Motor neuron (in vitro differentiated cells): ENCODE measurements at places on chromosomes 16 and 17. TPM values are rescaled to one million over a fixed set of nuclear protein-coding genes. Genes with fewer than 3 reads are reported as not detected.

The MYH2 gene
- not detected in 2 replicates for total RNA-seq

The RTN4RL1 gene
- total RNA-seq: 2.6 and 3.2 TPM in 2 replicates

The TBC1D26 gene
- 0.97 and 1.9 TPM in 2 replicates for total RNA-seq

DNA sequence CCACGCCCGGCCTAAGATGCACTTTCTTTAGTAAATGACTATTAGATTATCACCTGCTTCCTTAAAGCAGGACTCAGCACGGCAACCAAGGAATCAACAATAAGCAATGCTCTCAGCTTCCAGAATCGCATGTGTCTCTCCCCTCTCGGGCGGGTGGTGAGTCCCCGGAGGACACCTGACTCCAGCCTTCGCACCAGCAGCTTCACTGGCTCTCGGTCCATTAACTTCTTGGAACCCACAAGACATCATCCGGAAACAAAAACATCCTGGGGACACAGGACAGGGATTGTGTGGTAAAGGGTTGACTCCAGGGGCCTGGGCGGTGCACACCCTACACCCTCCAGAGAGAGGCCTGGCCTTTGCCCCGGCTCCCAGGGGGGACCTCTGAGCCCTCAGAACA lies 22.7 kb downstream of the UTS2R start:
- ATAC-seq: no peak

DNA sequence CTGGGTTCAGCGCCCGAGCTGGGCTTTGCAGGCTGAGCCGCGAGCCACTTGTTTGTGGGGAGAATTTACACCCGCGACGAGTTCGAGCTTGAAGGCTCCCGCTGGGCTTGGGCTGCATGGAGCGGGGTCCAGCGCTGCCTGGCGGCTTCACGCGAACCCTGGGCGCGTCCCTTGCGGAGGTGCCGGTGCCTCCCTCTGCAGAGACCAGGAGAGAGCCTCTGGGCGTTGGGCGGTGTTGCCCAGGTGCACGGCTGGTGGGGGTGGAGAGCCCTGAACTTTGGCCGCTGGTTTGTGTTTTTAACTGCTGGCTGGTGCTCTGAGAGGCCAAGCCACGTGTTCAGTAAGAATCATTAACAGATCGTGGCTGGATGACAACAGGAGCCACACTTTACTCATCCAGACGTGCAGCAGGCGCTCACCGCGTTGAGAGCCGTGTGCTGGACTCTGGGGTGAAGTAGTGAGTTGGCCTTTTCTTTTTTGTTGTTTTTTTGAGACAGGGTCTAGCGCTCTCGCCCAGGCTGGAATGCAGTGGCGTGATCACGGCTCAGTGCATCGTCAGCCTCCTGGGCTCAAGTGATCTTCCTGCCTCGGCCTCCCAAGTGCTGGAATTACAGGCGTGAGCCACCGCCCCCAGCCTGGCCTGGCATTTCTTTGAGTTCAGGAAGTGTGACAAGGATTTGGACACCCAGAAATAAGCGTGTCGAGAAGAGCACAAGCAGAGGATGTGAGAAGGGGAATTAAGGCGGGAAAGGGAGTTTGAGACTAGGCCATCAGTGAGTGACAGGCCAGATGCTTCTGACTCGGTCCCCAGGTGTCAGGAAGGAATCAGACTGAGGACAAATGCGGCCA lies 827 bp downstream of the CDK10 start:
- ATAC-seq: peak; percentile 62

GRCh38 chr17:10415161-10415560 lies 6.6 kb downstream of the MYH8 start:
- ATAC-seq: no peak

DNA sequence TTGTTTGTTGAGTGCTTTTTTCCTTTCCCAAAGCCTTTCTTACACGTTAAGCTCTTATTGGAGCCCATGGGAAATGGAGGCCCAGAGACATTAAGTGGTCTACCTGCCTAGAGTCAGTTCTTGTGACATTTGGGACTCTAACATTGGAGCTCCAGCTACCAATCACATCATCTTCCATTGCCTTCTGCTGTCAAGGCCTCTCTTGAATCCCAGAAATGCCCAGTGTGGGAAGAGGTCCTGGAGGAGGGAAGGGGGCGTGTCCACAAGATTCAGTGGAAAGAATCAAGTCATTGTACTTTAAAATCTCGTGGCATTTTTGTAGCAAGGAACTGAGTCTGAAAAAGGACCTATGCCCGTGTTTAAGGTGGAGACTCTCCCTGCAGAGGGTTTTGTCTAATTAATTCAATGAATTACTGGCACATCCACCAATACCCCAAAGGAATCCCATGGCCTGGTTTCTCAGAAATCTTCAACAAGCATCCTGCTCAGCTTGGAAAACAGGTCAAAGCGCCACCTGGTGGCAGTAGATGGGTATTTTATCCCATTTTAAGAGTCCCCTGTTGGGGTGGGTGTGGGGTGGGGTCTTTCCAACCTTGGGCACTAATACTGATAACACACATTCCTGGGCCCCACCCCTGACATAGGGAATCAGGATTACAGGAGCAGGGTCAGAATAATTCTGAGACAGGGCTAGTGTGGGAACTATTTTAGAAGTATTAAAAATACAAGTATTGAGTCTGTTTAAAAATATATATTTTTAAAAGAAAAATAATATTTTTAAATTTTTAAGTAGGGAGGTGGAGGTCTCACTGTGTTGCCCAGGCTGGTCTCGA lies 24.6 kb downstream of the GPT2 start:
- ATAC-seq: peak; percentile 53

- ATAC-seq: peak; percentile 76
Measured at GRCh38 chr16:85350973-85351372, 238.7 kb upstream of the CIBAR2 start.
